ENCODE measurements at places on chromosomes 3 and 15.
A peak's percentile ranks its signal among the peaks of the same experiment; 100 is the strongest.

DNA sequence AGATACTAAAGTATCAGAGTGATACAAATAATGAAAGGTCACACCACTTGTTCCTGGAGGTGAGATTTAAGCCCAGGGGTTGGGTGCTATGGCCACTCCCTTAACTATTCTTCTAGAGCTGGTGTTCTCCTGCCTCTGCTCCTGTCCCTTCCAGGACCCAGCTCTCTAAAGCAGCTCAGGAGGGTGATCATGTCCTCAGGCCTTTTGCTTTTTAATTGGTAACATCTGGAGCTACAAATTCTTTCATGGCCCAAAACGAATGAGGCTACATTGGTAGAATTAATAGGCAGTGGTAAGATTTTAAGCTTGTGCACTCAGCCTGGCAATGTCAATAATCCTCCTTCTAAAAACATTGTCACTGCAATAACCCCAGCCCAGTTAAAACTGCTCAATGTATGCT lies 38.2 kb upstream of the CNOT10 start:
- DNase-seq: no peak

DNA sequence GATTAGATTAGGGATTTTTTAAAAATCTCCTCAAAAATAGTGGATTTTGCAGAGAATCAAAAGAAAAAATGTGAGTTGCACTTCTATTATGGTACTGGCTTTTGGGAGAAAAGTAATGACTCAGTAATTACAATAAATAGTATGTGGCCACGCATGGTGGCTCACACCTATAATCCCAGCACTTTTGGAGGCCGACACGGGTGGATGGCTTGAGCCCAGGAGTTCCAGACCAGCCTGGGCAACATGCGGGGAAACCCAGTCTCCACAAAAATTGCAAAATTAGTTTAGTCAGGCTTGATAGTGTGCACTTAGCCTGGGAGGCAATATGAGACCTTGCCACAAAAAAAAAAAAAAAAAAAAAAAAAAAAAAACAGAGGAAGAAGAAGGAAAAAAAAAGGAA lies 1098.2 kb downstream of the ZPLD1 start:
- DNase-seq: no peak

- peak; percentile 97 for DNase-seq
These were observed at the start of gene LRIG1 for GRCh38 chr3:66500576-66501482. Gene LRIG1 (minus strand): TSS chr3:66501022. CDS start chr3:66500407, 615 bp downstream.

- no peak for DNase-seq
These were observed 66.0 kb upstream of the CMSS1 start for GRCh38 chr3:99751649-99752048.

- no peak for DNase-seq
These were observed 25.4 kb upstream of the SOX14 start for GRCh38 chr3:137738710-137739109.

GRCh38 chr3:105805404-105805803 lies 63.4 kb downstream of the CBLB start:
- no peak for DNase-seq

- no peak for DNase-seq
These were observed 8.0 kb upstream of the PLEKHO2 start for GRCh38 chr15:64833690-64834089.

- DNase-seq: no peak
These were observed 441 bp downstream of the CEP70 start for GRCh38 chr3:138593488-138594149.

GRCh38 chr3:123656691-123657090 lies 71.8 kb upstream of the HACD2 start:
- no peak for DNase-seq

DNA sequence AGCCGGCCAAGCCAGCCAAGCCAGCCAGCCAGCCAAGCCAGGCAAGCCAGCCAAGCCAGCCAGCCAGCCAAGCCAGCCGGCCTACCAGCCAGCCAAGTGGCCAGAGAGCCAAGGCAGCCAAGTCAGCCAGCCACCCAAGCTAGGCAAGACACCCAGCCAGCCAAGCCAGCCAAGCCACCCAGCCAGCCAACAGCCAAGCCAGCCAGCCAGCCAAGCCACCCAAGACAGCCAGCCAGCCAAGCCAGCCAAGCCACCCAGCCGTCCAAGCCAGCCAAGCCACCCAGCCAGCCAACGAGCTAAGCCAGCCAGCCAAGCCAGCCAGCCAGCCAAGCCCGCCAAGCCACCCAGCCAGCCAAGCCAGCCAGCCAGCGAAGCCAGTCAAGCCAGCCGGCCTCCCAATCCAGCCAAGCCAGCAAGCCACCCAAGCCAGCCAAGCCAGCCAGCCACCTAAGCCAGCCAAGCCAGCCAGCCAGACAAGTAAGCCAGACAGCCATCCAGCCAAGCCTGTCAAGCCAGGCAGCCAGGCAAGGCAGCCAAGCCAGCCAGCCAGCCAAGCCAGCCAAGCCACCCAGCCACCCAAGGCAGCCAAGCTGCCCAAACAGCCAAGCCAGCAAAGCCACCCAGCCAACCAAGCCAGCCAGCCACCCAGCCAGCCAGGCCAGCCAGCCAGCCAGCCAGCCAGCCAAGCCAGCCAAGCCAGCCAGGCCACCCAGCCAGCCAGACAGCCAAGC lies 200.5 kb downstream of the GOLGA6L6 start:
- DNase-seq: no peak

DNA sequence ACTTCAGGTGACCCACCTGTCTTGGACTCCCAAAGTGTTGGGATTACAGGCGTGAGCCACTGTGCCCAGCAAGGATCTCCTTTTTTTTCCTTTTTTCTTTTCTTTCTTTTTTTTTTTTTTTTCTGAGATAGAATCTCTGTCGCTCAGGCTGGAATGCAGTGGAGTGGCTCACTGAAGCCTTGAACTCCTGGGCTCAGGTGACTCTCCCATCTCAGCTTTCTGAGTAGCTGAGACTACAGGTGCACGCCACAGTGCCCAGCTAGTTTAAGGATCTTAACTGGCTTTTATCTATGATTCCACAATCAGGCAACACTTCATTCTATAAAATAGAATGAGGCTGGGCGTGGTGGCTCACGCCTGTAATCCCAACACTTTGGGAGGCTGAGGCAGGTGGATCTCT lies 16.3 kb upstream of the NICN1 start:
- no peak for DNase-seq

- no peak for DNase-seq
These were observed 336.7 kb downstream of the LRTM1 start for GRCh38 chr3:54591157-54591556.

DNA sequence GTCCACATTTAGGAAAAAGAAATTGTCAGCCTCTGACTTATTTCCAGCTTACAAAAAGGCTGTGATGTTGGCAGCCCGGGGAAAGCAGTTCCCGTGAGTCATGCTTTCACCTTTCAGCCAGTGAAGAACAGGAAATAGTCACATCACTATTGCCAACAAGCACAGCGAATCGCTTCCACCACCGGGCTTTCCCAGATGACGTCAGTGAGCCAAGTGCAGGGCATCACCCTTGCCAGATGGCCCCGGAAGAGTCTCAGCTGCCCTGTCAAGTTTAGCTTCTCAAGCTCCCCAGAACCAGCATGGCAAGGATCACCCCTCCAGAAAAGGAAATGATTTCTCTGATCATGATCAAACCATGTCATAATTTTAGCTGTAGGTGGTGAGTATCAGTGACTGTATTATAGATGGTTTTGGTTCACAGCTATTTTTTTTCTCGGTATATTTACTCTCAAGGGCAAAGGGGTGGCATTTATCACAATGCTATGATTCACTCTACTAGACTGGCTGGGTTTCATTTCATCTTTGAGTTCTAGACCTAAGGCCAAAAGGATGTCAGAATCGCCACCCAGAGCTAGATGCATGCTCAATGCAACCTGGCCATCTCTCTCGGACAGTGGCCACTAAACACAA lies 32.9 kb downstream of the B3GNT5 start:
- DNase-seq: no peak

- no peak for DNase-seq
These were observed 94.5 kb downstream of the CFAP20DC start for GRCh38 chr3:58955308-58955707.

DNA sequence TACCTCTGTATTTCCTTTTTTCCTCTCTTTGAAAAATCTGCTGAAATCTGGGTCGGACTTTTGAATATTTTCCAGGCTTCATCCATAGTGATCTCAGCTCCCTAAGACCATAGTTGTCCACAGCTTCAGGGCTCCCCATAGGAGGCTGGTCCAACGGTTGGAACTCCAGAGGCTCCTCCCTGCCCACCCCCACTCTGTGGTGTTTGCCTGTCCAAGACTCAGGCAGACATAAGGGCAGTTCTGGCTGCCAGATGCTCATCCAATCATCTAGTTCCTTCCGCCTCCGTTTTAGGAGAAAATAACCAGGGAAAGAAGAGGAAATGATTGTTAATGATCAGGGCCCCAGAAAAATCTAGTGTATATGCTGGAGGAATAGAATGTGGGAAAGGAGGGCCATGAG lies 27.9 kb upstream of the PRTG start:
- DNase-seq: no peak

GRCh38 chr3:81871358-81872155 lies 110.1 kb upstream of the GBE1 start:
- DNase-seq: no peak

- no peak for DNase-seq
These were observed 591.5 kb downstream of the ZNF385D start for GRCh38 chr3:21159543-21159906.

GRCh38 chr3:133408366-133408765 lies 8.5 kb downstream of the BFSP2 start:
- DNase-seq: no peak

GRCh38 chr3:171971919-171972514 lies 67.4 kb upstream of the FNDC3B start:
- DNase-seq: no peak

GRCh38 chr3:156445117-156446090 lies 109.5 kb downstream of the SSR3 start:
- no peak for DNase-seq

GRCh38 chr3:18745472-18745871 lies 320.3 kb upstream of the SATB1 start:
- DNase-seq: no peak

DNA sequence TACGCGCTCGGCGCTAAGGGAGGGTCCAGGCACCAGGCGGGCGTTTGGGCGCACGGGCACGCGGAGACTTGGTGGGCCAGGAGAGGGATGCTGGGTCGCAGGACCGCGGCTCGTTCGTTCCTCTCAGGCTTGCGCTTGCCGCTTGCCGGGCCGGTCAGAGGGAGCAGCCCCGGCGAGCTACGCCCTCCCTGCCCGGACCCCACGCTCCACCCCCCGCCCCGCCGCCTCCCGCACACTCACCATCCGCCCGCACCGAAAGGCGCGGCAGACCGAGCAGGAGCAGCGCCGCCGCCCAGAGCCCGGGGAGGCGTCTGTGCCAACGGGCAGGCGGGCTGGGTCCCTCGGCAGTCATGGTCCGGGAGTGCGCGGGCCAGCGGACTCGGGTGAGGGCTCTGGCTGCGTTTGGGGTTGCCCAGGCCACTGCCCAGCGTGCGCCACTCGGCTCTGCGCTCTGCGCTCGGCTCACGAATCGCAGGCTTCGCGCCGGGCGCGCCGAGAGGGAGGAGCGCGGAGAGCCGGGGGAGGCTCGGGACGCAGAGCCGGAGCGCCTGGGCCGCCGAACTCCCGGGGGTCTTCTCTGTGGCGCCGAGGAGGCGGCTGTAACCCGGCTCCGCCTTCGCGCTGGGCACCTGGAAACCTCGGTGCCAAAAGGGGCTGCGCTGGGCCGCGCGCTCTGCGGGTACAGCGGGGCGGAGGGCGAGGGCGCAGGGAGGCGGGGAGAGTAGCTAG lies at the start of gene SUSD5:
Gene SUSD5 (minus strand): TSS at position 365 of the 729 bp plus-strand sequence. CDS start 13 bp downstream, at position 352.
- no peak for DNase-seq

GRCh38 chr15:81117136-81117535 lies 16.9 kb upstream of the CFAP161 start:
- DNase-seq: no peak

GRCh38 chr3:104137116-104137515 lies 1229.6 kb upstream of the ALCAM start:
- no peak for DNase-seq

GRCh38 chr3:4826237-4827100 lies 152.8 kb upstream of the BHLHE40 start:
- DNase-seq: peak; percentile 44

Data from nucleus accumbens (tissue), 56 donors.